ENCODE measurements at places on chromosomes 7 and 10.

GRCh38 chr10:59962756-59963155 lies 56.4 kb upstream of the CCDC6 start:
- DNase-seq = no peak

GRCh38 chr10:113442336-113442735 lies 110.5 kb upstream of the HABP2 start:
- DNase-seq = no peak

- no peak for DNase-seq
These were observed 5.6 kb upstream of the IFIT2 start for GRCh38 chr10:89296220-89296648.

GRCh38 chr10:112631501-112632400 lies 184.7 kb downstream of the VTI1A start:
- DNase-seq = no peak

- DNase-seq = no peak
These were observed 4.4 kb downstream of the LARP4B start for GRCh38 chr10:927131-927530.

DNA sequence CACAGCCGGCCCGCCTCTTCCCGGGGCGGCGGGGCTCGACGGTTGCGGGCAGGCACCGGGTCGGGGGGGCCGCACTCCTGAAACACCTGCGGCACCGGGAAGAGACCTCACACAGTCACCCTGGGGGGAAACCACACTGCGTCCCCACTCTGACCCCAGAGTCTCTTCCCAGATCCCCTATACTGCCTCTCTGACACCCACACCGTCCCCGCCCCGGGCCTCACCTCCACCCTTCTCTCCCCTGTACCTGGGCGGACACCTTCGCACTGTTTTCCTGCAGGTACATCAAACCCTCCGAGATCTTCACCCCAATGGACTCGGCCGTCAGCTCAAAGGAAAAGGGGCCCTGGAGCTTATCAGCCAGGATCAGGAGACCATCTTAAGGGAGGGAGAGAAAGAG lies 3.4 kb upstream of the GAL3ST4 start:
- no peak for DNase-seq

DNA sequence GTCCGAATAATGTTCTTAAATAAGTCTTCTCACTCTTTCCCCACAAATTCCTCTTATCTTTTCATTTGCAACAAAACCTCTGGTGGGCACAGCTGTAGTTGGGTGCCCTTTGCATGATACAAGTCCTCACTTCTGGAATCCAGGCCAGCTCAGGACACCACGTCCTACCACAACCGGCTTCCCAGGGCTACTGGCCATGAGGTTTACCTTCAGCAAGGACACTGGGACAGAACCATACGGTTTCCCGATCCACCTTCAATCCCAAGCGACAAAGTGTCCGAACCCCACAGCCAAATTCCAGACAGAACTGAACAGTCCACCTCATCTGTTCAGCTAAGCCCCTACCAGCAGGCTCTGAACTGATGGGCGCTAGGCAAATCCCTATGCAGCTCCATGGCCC lies 174.6 kb downstream of the FAM107B start:
- no peak for DNase-seq

DNA sequence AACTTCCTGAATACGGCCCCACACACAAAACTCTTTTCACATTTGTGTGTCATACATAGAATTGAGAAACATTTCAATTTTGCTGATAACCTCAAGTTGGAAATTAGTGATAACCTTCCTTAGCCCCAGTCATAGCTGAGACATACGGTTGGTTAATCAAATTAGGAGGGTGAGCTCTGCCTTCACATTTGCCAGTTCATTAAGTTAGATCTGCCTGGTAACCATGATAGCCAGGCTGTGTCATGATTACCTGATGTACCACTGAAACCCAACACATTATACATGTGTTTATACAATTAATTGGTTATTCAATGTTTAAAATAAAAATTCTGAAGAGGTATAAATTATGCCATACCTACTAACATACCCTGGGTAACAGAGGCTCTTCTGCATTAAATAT lies 60.8 kb upstream of the RAB11FIP2 start:
- no peak for DNase-seq
